Activated CD4-positive, CD25-positive, alpha-beta regulatory T cell treated with anti-CD3 and anti-CD28 coated beads, Interleukin-2, amount 50 U/mL, for 72 hours (primary cell): ENCODE measurements at places on chromosomes 13 and 19.

DNA sequence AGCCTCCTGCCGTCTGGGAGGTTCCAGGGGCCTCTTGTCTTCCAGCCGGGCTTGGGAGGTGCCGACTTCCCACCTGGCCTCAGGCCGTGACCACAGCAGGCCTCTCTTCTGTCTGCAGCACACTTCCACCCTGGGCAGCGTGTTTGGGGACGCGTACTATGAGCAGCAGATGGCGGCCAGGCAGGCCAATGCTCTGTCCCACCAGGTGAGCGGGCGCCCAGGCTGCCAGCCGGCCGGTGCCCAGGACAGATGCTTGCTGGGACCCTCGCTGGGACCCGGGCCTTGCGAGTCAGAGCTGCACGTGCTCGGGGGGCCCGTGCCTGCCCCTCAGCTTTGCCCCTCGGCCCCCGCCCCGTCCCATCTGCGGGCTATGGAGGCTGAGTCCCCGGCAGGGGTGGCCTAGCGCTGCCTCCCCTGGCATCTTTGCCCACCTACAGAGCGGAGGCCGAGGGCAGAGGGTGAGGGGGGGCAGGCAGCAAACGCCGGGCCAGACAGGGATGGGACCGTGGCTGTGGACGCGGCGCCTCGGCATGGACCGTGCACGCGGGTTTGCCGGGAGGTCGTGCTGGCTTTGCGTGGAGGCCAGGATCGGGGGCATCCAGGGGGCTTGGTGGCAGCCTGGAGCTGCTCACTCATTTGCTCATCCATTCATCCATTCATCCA is 16.2 kb downstream of the COMP start:
- DNase-seq = no peak

DNA sequence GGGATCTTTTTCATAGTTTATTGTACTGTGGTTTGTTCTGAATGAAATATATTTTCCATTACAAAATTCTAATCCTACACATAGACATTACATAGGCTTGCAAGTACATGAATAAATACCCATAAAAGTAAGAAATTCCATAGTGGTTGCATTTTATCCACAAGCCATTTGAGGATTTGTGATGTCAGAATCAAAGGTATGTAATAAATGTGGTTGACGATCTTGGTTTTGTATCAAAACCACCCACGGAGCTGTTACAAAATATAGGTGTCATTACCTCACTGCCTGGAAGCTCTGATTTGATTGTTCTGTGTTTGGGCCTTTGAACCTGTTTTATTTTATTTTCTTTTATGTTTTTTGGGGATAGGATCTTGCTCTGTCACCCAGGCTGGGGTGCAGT is 125.1 kb downstream of the NALCN start:
- DNase-seq = no peak

- DNase-seq = no peak
Measured at GRCh38 chr13:48249018-48249417, 16.0 kb downstream of the ITM2B start.

GRCh38 chr13:75432045-75432444 is 49.9 kb downstream of the TBC1D4 start:
- no peak for DNase-seq

DNA sequence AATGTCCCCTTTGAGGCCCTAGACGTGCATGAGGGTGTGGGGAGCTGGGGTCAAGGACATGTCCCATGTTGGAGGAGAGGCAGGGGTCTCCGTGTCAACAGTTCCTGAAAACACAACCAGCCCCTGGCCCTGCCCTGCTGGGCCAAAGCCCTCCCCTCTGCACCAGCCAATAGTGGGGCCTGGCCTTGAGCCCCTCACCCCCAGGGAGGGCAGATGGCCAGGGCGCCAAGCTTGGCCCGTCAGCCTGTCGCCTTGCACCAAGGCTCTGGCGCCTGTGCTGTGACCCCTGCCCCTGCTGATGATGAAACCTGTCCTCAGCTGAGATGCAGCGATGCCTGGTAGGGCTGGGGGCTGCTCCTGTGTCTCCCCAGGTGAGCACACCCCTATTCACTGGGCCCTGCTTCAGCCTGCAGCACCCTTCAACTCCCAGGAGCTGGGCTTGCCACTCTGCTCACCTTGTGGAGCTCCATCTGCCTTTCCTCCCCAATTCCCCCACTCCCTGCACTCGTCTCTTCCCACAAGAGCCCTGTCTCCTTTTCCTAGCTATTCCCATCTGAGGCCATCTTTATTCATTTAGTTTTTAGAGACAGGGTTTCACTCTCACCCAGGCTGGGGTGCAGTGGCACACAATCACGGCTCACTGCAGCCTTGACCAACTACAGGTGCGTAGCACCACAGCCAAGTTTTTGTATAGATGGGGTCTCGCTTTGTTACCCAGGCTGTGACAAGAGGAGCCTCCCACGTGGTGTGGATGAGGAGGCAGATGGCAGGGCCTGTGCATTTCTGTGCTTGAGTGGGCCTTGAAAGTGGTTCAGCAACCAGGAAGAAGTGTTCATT is 2.1 kb upstream of the HAMP start:
- no peak for DNase-seq

DNA sequence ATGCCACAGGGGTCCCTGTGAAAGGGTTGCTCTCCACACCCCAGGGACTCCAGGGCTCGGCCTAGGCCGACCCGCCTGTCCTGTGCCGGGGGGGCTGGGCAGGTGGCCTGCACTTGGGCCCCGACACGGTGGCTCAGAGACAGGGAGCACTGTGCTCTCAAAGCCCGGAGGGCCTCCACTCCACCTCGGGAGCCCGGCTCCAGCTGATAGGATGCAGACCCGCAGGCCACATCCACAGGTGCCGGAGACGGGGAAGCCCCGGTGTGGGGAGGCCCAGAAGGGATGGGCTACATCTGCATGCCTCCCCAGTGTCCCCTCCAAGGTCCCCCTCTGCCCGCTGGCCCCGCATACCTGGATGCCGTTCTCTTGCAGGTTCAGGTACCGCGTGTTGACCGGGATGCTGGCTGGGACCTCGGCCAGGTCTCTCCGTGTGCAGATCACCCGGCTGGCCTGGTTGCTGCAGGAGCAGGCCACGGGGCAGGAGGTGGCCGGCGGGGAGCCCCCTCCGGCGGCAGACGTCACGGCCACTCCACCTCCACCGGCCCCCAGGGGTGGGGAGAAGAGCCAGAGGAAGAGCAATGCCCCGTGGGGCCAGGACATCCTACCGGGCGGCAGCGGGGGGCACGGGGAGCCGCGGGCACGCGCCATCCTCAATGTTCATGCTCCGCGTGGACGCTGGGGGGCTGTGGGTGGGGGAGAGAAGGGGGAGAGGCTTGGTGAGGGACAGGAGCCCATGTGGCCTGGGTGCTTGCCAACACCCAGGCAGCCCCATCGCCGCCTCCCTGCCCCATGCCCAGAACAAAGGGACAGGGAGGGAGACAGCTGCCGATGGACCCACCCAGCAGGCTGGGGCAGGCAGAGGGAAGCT is 19.8 kb downstream of the LRRC4B start:
- no peak for DNase-seq

DNA sequence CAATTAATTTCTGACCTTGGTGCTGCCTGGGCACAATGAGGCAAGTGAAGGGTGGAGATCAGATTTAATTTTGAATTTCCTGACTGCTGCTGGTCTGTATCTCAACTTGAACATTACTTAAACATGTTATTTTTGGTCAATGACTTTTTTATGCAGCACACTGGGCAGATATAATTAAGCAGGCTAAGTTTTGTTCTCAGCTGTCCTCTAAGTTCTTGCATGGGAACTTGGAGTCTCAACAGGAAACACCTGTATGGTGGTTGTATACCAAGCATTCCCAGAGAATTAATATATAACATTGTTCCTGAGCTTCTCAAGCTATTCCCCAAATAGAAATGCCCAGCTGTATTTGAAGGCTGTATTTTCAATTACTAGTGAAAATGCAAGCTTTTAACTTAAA is 113.5 kb upstream of the EDNRB start:
- DNase-seq = no peak
